Left cardiac atrium (tissue), 4 donors: ENCODE measurements at places on chromosomes 7 and 10.
A peak's percentile ranks its signal among the peaks of the same experiment; 100 is the strongest.

- no peak for DNase-seq
Observed at GRCh38 chr7:87223666-87224065, 4.1 kb upstream of the TMEM243 start.

DNA sequence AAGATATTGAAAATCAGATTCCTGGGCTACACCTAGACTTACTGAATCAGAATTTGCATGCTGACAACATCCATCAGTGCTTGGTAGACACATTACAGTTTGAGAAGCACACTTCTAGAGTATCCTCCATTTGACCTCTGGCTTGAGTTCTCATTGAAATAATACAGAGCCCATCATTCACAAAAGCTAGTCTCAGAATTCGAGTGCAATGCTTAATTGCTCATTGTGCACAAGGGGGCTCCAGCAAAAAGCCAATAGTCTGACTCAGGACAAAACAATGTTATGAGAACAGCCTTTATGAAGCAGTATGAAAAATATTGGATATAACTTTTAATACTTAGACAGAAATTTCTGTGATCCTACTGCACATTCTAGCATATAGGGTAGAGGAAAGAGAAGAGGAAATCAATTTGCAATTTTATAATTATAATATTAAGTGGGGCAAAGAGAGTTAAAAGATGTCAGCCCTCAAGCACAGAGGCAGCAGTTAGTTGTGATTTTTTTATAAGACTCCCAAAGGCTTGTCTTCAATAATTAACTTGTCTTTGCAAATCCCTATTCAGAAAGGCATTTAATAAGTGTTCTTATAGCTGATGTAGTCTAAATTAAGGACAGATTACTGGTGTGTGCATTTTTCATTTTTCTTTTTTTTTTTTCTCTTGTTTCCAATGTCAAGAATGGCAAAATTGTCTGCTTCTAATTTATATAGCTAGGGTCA, 105.8 kb upstream of the ANK3 start:
- no peak for DNase-seq

GRCh38 chr10:111725050-111725449, 458.5 kb downstream of the GPAM start:
- DNase-seq: no peak

GRCh38 chr7:133053321-133053891, 28.5 kb downstream of the CHCHD3 start:
- peak; percentile 23 for DNase-seq

DNA sequence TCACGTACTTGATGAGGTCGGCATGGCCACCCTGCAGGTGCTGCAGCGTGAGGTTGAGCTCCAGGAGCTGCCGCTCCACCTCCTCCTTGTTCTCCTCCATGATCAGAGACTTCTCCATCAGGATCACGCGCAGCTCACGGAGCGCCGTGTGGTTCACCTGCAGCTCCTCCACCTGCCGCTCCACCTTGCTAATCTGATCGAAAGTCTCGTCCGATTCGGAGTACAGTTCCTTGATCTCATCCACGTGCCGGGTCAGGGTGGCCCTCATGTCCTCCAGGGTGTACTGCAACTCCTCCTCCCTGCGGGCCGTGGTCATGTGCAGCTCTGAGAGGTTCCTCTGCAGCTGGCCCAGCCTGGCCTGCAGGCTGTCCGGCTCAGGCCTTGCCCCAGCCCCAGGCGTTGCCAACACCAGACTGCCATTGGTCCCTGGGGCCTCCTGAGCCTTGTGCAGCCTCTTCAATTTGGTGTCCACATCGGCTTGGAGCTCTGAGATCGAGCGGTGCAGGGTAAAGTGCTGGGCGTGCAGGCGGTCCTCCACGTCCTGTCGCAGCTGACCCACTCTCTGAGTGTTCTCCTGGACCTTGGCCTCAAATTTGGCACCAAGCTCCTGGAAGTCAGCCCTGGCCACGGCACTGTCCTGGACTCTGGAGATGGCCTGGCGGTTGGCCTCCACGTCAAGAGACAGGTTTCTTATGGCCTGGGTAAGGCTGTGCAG, 13.9 kb downstream of the MMRN2 start:
- no peak for DNase-seq

DNA sequence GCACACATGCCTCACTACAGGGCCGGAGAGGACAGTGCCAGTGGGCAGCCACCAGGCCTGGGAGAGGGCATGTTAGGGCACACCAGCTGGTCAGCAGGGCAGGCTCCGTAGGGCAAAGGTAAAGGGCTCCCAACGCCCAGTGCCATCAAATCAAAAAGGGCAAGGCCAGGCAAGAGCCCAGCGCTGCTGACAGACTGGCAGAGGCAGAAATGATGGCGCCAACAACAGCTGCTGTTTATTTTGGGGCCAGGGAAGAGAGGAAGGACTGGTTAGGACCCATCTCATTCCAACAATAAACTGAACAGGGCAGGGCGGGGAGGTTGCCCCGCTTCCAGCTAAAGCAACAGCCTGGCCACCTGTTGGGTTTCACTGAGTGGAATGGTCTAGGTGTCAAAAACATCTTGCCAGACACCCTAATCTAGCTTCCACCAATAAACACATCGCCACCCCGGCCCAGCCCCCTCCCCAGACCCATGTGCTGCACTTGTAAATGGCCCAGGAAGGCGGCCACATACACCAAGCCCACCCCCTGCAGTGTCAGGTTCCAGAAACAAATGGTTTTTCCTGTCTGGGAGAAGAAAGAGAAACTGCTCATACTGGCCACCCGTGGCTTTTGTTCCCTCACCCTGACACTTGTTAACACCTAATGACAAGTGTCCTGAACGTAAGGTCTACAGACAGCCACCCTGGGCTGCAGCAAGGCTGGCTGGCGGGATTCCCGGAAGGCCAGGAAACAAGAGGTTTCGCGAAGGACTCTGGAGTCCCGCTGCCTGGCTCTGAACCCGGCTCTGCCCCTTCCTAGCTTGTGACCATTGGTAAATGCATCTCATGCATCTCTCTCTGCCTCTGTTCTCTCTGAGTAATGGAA, 15.3 kb downstream of the SH3PXD2A start:
- DNase-seq: peak; percentile 72

GRCh38 chr10:43857206-43857930, 208.7 kb upstream of the ZNF32 start:
- peak; percentile 71 for DNase-seq

GRCh38 chr7:158186864-158187693, 400.5 kb downstream of the PTPRN2 start:
- no peak for DNase-seq

- no peak for DNase-seq
Observed at GRCh38 chr7:24325708-24326107, 41.7 kb downstream of the NPY start.

DNA sequence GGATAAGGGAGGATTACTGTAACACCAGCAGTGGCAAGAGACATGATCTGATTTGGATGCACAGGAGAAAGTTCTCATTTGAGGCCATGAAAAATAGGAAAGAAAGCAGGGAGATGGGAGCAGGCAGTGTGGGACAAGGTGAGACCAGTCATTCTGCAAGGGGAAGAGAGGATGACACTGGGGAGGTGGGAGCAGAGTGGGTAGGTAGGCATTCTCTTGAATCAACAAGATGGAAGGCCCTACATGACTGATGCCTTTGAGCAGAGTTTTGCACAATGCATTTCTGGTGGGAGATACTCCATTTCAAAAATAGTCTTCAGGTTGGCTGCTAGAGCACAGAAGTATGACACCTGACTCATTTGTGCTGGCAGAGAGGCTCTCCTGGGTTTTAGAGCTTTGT, 10.5 kb downstream of the RPS24 start:
- DNase-seq: no peak

- DNase-seq: no peak
Observed at GRCh38 chr10:5490698-5491464, 8.5 kb downstream of the CALML5 start.

DNA sequence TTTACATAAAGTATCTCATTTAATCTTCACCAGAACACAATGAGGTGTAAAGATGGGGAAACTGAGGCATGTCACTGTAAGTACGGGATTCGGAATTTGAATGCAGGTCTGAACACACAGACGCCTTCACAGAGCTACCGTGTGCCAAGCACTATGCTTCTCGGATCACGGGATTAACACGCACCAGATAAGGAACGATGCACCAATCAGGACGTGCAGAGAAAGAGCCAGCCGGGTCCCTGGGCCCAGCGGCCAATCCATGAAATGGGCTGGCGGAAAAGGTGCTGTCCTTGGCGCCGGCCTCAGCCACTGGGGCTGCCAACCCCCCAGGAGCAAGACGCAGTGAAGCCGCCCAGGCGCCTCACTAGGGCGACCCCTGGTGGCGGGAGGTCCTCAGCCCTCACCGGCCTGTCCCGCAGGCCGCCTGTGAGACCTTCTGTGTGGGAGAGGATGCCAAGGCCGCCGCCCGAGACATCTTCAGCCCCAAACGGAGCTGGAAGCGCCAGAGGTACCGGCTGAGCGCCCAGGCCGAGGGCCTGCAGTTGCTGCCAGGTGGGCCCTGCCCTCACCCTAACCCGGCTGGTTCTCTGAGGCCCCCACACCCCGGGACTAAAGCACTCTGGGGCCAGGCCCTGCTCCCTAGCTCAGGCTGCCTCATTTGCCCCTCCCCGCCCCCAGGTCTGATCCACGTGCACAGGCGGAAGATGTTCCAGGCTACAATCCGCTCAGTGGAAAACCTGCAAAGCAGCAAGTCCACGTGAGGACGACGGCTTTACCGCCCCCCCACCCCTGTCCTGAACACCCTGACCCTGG, 15.6 kb downstream of the ATG9B start:
- DNase-seq: peak; percentile 85

- DNase-seq: no peak
Observed at GRCh38 chr7:4665661-4666060, 16.4 kb upstream of the FOXK1 start.

- no peak for DNase-seq
Observed at GRCh38 chr10:80405626-80406025, 2.7 kb upstream of the PRXL2A start.

DNA sequence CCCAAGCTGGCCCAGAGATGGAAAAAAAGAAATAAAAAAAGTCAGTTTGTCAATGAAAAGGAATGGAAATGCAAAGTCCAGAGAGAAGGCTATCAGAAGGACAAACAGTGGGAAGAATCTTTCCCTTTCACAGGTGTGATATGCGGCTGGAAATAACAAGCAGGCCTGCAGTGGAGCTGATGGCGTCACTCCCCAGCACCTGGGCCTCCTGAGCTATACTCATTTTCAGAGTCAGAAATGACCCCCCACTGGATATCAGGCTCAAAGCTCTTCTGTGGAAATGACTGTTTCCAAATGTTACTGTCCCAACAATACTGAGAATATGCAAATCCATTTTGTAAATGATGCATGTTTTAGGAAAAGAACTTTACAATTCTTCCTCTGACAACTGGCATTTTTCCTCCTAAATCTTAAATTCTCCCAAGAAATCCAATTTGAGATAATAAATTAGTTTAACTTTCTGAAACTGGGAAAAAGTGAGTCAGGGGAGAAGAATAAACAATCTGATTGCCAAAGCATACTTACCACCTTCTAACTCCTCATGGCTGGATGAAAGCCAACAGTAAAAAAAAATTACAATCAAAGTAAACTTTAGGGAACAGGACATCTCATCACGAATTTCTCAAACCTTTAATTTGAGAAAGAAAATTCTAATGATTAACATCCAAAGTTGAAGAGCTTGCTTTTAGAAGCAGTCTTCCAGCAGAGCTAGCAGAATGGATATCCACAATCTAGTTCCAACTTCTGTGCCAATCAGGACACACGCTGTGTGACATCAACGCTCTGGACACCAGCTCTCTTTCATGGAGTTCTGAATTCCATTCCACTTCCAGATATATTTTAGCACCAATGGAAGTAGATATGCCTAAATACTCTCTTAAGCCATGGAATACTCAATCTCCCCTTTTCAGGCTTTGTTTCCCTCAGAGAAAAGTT, 5.3 kb upstream of the CUZD1 start:
- DNase-seq: no peak

DNA sequence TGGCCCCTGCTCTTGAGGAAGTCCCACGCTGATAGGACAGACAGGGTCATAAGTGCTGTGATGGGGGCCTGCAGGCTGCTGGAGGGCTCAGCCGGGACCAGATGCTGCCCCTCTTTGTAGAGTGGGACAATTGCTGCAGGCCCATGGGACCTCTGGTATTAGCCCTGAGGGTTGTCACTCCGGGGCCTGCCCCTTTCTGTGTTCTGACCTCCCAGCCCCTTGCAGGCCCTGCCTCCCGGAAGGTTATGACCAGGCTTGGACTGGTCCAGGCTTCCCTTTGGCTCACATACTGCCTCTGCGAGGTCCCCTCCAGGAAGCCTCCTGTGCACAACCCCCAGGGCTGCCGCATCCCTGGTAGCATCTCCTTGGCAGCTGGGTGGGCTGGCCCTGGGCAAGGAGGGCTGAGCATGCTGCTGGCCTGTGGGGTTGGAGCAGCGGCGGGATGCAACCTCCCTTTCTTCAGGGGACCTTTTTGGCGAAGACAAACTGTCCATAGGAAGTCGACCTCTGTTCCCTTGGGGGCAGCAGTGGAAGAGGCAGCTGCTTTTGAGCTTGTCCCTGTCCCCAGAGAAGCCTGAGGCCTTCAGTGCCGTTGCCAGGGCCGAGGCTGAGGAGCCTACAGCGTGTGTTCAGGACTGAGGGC, 8.8 kb downstream of the LIMK1 start:
- DNase-seq: no peak

DNA sequence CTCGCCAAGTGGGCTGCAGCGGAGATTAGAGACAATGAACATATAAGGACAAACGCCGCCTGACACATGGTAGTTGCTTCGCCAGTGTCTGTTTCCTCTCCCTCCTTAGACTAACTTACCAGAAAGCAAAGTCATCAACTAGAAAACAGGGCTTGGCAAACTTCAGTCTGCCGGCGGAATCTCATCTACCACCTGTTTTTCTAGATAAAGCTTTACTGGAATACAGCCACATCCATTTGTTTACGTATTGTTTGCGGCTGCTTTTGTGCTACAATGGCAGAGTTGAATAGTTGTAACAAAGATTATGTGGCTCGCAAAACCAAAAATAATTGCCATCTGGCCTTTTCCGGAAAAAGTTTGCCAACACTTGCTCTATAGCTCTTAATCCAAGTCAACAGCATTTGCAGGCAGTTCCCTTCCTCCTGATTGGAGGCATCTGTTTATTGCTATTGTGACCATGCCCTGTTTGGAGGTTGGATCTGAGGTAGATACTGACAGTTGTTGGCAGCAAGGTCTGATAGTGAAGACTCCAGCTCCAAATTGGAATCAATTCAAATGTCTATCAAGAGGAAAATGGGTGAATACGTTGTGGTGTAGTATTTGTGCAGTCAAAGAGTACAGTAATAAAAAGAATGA, 260.6 kb downstream of the POU6F2 start:
- DNase-seq: no peak

GRCh38 chr7:134155206-134155605, 28.1 kb downstream of the LRGUK start:
- no peak for DNase-seq

DNA sequence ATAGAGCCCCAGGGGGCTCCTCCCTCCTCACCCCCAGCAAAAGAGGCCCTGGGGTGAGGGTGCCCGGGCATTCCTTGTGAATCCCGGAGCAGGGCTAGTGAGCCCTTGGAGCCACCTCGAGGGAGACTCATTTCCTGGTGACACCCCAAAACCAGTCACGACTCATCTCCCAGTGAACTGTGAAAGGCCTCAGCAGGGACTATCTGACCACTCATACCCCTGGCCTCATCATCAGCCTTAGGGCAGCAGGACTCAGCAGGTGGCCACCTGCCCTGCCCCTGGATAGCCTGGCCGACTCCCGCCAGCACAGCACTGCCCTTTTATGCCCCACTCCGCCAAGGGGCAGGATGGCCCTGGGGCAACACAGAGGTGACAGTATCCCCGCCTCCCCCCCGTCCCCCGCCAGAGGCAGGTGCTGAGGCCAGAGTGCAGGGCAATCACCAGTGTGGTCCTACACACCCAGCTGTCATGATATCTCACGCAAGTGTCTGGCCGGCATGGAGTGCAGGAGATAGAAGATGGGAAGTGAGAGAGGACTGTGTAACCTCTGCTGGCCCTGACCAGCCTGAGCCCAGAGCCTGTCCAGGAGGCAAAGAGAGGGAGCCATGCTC, 3.2 kb downstream of the SNCG start:
- no peak for DNase-seq

GRCh38 chr7:47580175-47580706, 1.7 kb downstream of the TNS3 start:
- DNase-seq: no peak
